ENCODE measurements at places on chromosomes 5 and 9. TPM values are rescaled to one million over a fixed set of nuclear protein-coding genes. Genes with fewer than 3 reads are reported as not detected.

GRCh38 chr5:179696603-179697002, 2.2 kb upstream of the CANX start:
- no peak overlapping the region for H3K27ac ChIP-seq
- H3K27me3 ChIP-seq, result no peaks in the 10 kb centered on the region
- peaks cover 31% of the 10 kb centered on the region for H3K4me1 ChIP-seq
- no peaks in the 10 kb centered on the region for H3K36me3 ChIP-seq
- H3K4me3 ChIP-seq, result no peak overlapping the region
- no peak for DNase-seq

Gene BTNL8
- not detected for total RNA-seq

- no peaks in the 10 kb centered on the region for H3K4me1 ChIP-seq
- no peaks in the 10 kb centered on the region for H3K27me3 ChIP-seq
- H3K27ac ChIP-seq, result no peak overlapping the region
- no peaks in the 10 kb centered on the region for H3K36me3 ChIP-seq
- no peak for DNase-seq
Observed at GRCh38 chr5:10685115-10685521, 75.9 kb downstream of the DAP start.

Gene LIX1
- total RNA-seq, result not detected

Gene ABHD17B
- total RNA-seq, result 12.0 TPM

GRCh38 chr9:136197084-136197875, 7.6 kb downstream of the LHX3 start:
- no peaks in the 10 kb centered on the region for H3K36me3 ChIP-seq
- H3K27ac ChIP-seq, result no peak overlapping the region
- no peak overlapping the region for H3K4me3 ChIP-seq
- no peak for DNase-seq

DNA sequence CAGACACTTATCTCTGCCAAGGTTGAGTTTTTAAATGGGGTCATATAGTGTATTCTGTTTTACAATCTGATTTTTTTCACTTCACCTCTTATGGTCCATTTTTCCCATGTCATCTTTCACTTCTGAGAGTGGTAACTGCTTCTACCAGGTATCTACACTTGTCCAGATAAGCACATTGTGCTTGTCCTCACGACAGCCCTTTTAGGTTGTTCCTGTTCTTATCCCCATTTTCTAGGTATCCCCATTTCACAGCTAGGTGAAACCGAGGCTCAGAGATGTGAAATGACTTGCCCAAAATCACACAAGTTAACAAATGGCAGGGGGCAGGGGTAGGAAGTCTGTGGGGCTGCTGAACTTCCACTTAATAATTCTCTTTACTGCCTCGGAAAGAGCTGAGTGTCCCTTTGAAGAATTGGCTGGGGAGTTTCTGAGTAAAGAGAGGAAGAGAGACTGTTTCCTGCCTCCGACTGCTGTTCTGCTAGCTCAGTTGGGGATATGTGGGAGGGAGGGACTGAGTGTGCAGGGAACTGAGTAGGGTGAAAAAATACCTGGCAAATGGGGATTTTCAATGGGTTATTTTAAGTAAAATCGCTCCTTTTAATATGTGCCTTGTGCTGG, 255.4 kb downstream of the GRIA1 start:
- H3K27ac ChIP-seq, result no peak overlapping the region
- no peak for DNase-seq
- H3K36me3 ChIP-seq, result no peaks in the 10 kb centered on the region

Gene DEPDC1B
- 0.74 TPM for total RNA-seq

DNA sequence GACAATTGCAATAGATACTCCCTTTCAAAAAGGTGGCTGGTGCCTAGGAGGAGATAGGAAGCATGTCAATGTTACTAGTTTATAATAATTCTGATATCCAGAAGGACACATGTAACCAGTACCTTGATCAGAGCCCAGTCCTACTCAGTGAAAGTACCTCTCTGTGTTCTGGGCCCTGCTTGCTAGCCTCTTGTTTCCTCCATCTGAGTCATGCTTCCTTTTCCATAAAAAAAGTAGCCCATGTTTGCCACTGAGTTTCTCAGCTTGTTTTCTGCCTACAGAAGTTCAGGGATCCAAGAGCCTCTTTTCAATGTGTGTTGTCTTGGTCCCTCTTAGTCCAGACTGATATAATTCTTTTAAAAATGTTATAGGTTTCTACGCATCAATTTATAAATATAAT, 149.0 kb downstream of the SSBP2 start:
- peaks cover 8% of the 10 kb centered on the region for H3K36me3 ChIP-seq
- H3K4me1 ChIP-seq, result no peaks in the 10 kb centered on the region
- no peak overlapping the region for H3K4me3 ChIP-seq
- H3K27ac ChIP-seq, result no peak overlapping the region
- H3K27me3 ChIP-seq, result no peaks in the 10 kb centered on the region

DNA sequence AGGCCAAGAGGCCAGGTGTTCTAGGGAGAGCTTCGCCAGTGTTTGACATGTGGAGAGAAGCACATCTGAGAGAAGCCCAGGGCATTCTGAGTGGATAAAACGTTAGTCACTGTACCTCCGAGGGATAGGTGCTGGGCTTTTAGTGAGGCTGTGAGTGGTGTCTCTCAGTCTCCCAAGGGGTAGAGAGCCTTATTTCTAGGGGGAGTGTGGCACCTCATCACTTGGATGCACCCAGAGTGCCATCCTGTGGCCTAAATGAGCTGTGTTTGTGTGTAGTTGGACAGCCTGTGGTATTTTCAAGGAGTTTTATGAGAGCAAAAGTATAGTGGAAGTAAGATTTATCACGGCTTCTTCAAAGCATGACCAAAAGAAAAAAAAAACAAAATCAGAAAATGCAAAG, 1046.9 kb upstream of the WWC1 start:
- H3K36me3 ChIP-seq, result no peaks in the 10 kb centered on the region
- no peak overlapping the region for H3K4me3 ChIP-seq
- H3K4me1 ChIP-seq, result no peaks in the 10 kb centered on the region
- no peaks in the 10 kb centered on the region for H3K27me3 ChIP-seq
- no peak for DNase-seq

Gene GHR
- total RNA-seq, result 16.7 TPM

Gene PCDHB10
- total RNA-seq, result 3.2 TPM

GRCh38 chr5:176621661-176622079, 8.7 kb downstream of the SNCB start:
- no peak for DNase-seq
- H3K4me3 ChIP-seq, result no peak overlapping the region
- no peak overlapping the region for H3K27ac ChIP-seq
- H3K27me3 ChIP-seq, result peaks cover 19% of the 10 kb centered on the region

- no peaks in the 10 kb centered on the region for H3K27me3 ChIP-seq
- H3K4me1 ChIP-seq, result peaks cover 16% of the 10 kb centered on the region
- H3K4me3 ChIP-seq, result no peak overlapping the region
- H3K36me3 ChIP-seq, result no peaks in the 10 kb centered on the region
Observed at GRCh38 chr9:120431268-120431667, 148.7 kb downstream of the CDK5RAP2 start.
